ENCODE measurements at places on chromosomes 1 and 21.

- no peaks in the 10 kb centered on the region for H3K4me1 ChIP-seq
- no peak overlapping the region for H3K4me3 ChIP-seq
- no peak for DNase-seq
- no peak overlapping the region for H3K27ac ChIP-seq
- no peaks in the 10 kb centered on the region for H3K27me3 ChIP-seq
Observed at GRCh38 chr1:226903819-226904716, 33.7 kb downstream of the PSEN2 start.

GRCh38 chr1:67261680-67262079 lies 46.0 kb upstream of the IL12RB2 start:
- H3K4me1 ChIP-seq = no peaks in the 10 kb centered on the region
- H3K27me3 ChIP-seq = no peaks in the 10 kb centered on the region
- H3K27ac ChIP-seq = no peak overlapping the region
- no peaks in the 10 kb centered on the region for H3K36me3 ChIP-seq
- DNase-seq = no peak

GRCh38 chr1:58287894-58288623 lies 258.5 kb downstream of the OMA1 start:
- H3K27me3 ChIP-seq = no peaks in the 10 kb centered on the region
- H3K4me3 ChIP-seq = no peak overlapping the region
- no peaks in the 10 kb centered on the region for H3K4me1 ChIP-seq
- no peak overlapping the region for H3K27ac ChIP-seq

GRCh38 chr1:241079047-241079446 lies 278.0 kb downstream of the RGS7 start:
- DNase-seq = no peak
- H3K27me3 ChIP-seq = no peaks in the 10 kb centered on the region
- no peak overlapping the region for H3K4me3 ChIP-seq
- H3K27ac ChIP-seq = no peak overlapping the region

DNA sequence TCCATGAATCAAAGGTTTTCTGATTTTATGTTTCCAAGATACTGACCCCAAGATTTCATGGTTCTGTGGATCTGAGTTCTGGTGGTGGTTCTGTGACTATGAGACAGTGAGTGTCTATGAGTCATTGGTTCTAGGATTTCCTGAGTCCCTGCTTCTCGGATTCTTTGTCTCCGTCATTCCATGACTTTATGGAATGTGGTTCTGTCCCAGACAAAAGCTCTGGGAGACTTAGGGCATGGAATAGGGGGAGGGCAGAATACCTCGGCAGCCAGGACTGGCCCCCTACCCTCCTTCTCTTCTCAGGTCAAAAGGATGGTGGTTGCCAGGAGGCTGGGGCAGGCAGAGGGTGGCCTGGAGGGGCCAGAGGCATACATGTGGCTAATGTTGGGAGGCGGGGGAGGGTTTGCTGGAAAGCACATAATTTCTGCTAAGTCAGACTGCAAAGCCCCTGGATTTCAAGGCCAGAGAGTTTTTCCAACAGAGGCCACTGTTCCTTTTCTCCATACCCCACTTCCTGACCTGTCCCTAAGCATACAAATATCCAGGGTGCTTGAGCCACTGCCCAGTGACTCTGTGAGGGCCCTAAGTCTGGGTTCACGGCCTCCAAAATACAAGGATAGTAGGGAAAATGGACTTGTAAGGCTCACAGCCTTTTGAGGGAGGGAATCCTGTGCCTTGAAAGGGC lies 17.2 kb downstream of the CDCP2 start:
- H3K36me3 ChIP-seq = no peaks in the 10 kb centered on the region
- no peak overlapping the region for H3K4me3 ChIP-seq
- H3K4me1 ChIP-seq = no peaks in the 10 kb centered on the region
- DNase-seq = no peak
- H3K27me3 ChIP-seq = no peaks in the 10 kb centered on the region

DNA sequence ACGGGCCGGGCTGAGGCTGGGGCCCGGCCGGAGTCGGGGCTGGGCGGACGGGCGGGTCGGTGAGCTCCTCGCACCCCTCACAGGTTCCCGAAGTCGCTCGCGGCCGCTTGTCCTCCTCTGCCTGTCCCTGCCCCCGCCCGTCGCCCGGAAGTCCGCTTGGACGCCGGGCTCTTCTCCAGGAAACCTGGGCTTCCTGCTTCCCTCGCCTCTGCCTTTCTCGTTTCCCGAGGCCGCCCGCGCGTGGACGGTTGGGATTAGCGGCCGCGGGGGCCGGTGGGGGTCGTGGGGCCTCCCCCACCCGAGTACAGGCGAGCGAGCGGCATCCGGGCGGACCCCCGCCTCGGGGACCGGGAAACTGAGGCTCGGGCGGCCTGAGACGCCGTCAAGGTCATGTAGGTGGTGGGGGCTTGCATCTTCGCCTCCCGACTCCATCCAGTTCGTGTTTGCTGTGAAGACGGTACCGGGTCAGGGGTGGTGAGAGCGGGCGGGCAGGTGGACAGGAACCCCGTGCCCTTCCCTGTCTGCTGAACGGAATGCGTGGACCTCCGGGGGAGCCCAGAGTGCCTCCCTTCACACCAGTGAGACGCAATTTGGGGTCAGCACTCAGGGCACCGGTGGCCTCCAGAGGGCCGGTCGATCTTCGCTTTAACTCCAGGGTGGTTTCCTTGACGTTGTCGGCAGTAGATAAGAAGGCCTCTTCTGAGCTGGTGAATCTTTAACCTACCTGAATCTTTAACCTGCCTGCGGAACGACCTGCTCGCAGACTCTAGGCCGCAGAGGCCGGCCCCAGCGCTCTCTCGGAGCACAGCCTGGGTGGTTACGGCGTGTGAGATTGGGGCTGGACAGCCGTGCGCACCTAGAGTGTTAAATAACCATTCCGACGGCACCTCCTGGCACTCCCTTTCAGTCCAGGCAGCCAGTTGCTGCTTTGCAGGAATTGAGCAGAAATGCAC lies 686 bp downstream of the ARF1 start:
- no peaks in the 10 kb centered on the region for H3K36me3 ChIP-seq
- DNase-seq = no peak
- peak overlapping the region; percentile 100 for H3K27ac ChIP-seq
- peaks cover 35% of the 10 kb centered on the region for H3K4me1 ChIP-seq

DNA sequence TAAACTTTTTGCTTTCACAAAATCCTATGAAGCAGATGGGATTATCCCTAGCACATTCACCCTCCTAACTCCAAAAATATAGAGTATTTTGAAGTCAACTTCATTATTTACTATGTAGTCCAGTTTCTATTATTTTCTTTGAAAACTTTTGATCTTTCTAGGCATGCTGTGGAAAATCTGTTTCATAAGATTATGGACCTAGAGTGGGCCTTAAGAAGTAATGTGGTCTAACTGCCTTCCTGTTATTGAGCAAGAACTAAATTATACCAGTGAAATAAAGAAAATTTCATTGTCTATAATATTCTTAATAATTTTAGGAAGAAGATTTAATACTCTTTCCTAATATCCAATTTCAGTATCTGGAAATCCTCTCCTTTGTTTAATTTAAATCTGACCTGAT lies 58.1 kb downstream of the PRKACB start:
- peaks cover 31% of the 10 kb centered on the region for H3K36me3 ChIP-seq
- no peak for DNase-seq
- H3K4me3 ChIP-seq = no peak overlapping the region
- no peaks in the 10 kb centered on the region for H3K4me1 ChIP-seq

GRCh38 chr1:185823467-185823866 lies 89.3 kb downstream of the HMCN1 start:
- no peaks in the 10 kb centered on the region for H3K27me3 ChIP-seq
- no peaks in the 10 kb centered on the region for H3K36me3 ChIP-seq
- no peak overlapping the region for H3K4me3 ChIP-seq
- DNase-seq = no peak
- H3K4me1 ChIP-seq = peaks cover 3% of the 10 kb centered on the region

GRCh38 chr1:107228704-107229371 lies 88.0 kb downstream of the NTNG1 start:
- H3K27me3 ChIP-seq = no peaks in the 10 kb centered on the region
- H3K4me1 ChIP-seq = no peaks in the 10 kb centered on the region
- DNase-seq = no peak
- H3K4me3 ChIP-seq = no peak overlapping the region

DNA sequence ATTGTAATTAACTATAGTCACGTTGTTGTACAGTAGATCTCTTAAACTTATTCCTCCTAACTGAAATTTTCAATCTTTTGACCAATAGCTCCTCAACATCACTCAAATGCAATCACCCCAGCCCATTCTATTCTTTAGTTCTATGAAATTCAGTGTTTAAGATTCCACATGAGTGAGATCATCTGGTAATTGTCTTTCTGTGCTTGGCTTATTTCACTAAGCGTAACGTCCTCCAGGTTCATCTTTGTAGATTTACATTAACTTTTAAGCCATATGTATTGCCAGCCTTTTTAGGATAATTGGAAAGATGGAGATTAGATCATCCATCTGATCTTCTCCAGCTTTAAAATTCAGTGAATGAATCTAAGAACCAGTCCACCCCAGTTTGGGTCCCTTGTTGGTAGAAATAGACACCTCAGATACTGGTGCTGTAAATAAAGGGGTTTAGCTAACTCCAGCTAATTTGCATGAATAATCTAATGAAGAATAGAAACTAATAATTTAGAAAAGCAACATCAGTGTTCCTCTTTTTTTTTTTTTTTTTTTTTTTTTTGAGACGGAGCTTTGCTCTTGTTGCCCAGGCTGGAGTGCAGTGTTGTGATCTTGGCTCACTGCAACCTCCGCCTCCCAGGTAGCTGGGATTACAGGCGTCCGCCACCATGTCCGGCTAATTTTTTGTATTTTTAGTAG lies 7.0 kb downstream of the S100A10 start:
- H3K27me3 ChIP-seq = no peaks in the 10 kb centered on the region
- H3K27ac ChIP-seq = no peak overlapping the region
- no peak for DNase-seq
- H3K4me1 ChIP-seq = peaks cover 46% of the 10 kb centered on the region
- H3K36me3 ChIP-seq = peaks cover 40% of the 10 kb centered on the region

- no peaks in the 10 kb centered on the region for H3K36me3 ChIP-seq
- H3K27ac ChIP-seq = no peak overlapping the region
- H3K4me1 ChIP-seq = no peaks in the 10 kb centered on the region
- H3K4me3 ChIP-seq = no peak overlapping the region
Observed at GRCh38 chr1:58059789-58060188, 486.7 kb downstream of the OMA1 start.

GRCh38 chr1:227961651-227962466 lies 14.1 kb upstream of the WNT9A start:
- H3K36me3 ChIP-seq = no peaks in the 10 kb centered on the region
- no peak overlapping the region for H3K27ac ChIP-seq
- H3K4me3 ChIP-seq = no peak overlapping the region
- H3K4me1 ChIP-seq = no peaks in the 10 kb centered on the region
- DNase-seq = no peak

DNA sequence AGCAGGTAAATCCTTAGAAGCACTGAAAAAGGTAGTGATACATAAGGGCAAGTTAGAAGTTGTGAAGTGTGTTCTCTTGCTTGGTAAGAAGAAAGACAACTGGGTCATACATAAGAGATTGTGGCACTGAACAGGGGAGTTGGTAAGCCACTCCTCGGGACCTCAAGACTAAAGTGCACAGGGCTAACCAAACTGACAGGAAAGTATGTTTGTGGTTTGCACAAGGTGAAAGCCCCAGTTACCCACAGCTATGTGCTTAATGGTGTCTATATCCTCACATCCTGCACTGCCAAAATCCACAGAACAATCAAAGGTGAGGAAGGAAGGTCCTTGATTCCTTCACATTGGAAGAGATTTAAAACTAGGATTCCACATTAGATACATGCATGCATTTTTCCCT lies 276.5 kb downstream of the DNM3 start:
- H3K4me1 ChIP-seq = no peaks in the 10 kb centered on the region
- DNase-seq = no peak
- H3K36me3 ChIP-seq = no peaks in the 10 kb centered on the region
- H3K27me3 ChIP-seq = no peaks in the 10 kb centered on the region

GRCh38 chr21:37026499-37026898 lies 20.0 kb downstream of the RIPPLY3 start:
- H3K27me3 ChIP-seq = no peaks in the 10 kb centered on the region
- H3K27ac ChIP-seq = no peak overlapping the region
- no peaks in the 10 kb centered on the region for H3K4me1 ChIP-seq
- no peak for DNase-seq

DNA sequence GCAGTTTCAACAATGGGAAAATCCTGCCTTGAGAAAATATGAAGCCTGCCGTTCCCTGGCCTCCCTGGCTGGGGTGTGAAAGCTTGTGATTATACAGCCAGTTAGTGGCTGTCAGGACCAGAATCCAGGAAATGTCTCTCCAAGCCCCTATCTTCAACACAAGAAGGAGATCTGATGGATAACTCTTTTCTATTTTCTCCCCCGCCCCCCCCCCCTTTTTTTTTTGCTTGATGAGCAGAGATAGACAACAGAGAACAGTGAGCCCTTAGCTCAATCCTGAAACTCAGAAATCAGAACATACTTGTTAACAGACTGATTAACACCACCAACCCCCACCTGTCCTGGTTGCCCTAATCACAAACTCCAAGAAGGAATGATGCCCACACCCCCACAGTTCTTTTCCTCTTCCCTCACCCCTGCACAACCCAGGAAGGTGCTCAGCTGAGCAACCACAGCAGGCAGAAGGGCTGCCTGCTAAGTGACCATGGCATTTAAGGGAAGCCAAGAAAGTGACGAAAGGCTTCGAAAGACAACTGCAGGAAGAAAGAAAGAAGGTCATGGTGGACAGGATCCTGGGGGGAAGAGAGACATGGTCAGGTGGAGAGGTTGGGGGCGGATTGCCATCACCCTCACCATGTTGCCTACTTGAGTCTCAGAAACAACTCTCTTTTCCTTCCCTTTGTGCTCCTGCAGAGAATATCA lies 12.3 kb upstream of the DENND2D start:
- no peaks in the 10 kb centered on the region for H3K4me1 ChIP-seq
- H3K27me3 ChIP-seq = no peaks in the 10 kb centered on the region
- no peaks in the 10 kb centered on the region for H3K36me3 ChIP-seq
- H3K4me3 ChIP-seq = no peak overlapping the region
- no peak for DNase-seq

DNA sequence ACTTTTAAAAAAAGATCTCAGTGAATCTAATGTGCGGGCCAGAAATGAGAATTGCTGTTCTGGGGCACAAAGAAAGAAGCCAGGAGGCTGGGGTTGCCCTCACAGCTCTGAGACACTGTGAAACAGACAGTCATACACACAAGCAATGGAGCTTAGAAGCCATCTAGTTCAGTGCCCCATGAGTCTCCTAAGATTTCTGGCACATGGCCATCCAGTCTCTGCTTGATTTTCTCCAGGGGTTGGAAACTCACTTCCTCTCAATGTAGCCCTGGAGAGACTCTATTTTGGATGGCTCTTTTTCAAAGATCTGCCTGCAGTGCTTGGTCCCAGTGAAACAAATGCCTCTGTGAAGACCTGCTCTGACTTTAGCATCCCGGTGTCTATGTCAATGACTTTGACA lies 38.6 kb downstream of the KCNN3 start:
- no peaks in the 10 kb centered on the region for H3K27me3 ChIP-seq
- H3K4me1 ChIP-seq = no peaks in the 10 kb centered on the region
- no peaks in the 10 kb centered on the region for H3K36me3 ChIP-seq
- no peak overlapping the region for H3K27ac ChIP-seq
- H3K4me3 ChIP-seq = no peak overlapping the region
- no peak for DNase-seq

GRCh38 chr1:228471762-228472398 lies 15.3 kb upstream of the RNF187 start:
- no peak overlapping the region for H3K4me3 ChIP-seq
- no peak overlapping the region for H3K27ac ChIP-seq
- H3K27me3 ChIP-seq = no peaks in the 10 kb centered on the region
- DNase-seq = no peak
- H3K36me3 ChIP-seq = no peaks in the 10 kb centered on the region
